Fibroblast of lung (primary cell): ENCODE measurements at places on chromosomes 3 and 15.
A peak's percentile ranks its signal among the peaks of the same experiment; 100 is the strongest.

DNA sequence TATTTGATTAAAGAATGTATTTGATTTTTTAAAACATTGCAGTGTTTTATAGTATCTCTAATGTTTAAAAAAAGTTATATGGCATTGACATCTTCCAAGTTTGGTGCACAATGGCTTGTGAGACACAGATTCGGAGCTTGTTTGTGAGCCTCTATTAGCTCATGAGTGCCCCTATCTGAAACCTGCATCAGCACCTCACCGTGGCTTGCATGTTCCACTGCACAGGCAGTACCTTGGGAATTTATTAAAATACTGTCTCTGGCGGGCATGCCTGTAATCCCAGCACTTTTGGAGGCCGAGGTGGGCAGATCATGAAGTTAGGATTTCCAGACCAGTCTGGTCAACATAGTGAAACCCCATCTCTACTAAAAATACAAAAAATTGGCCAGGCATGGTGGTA is 6.8 kb upstream of the RTP2 start:
- no peak for DNase-seq

- DNase-seq: peak; percentile 47
These were observed 13.8 kb upstream of the IL16 start for GRCh38 chr15:81182756-81183438.

- DNase-seq: peak; percentile 39
These were observed 99.6 kb downstream of the ABI3BP start for GRCh38 chr3:100893590-100893989.

DNA sequence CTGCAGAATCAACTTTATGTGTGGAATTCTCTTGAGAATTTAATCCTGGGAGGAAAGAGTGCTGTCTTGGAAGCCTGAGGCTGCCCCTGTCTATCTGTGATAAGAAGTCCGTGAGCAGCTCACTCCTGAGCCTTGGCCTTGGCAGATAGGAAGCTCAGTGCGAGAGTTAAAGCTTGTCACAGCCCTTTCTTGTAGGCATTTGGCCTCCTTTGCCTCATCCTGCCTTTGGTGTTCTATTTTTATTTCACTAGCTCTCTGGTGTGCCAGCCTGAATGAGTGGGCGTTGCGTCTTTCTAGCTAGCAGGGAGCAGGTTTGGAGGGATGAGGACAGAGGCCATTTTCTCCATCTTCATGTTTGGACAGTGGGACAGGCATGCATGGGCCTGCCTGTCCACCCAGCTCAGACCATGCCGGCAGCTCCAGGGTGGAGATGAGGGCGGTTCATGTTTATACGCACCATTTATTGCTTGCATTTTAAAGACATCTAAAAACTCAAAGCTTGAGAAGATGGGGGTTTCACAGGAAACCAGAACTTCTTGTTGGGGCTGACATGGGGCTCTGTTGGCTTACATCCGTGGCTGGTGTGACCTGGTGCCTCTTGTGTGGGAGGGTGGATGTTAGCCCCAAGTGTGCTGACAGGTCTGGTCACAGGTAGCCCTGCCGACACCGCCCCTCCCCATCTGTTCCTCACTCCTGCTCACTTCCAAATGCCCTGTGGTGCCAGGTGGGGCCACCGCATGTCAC is 29.8 kb downstream of the IRAK2 start:
- no peak for DNase-seq

DNA sequence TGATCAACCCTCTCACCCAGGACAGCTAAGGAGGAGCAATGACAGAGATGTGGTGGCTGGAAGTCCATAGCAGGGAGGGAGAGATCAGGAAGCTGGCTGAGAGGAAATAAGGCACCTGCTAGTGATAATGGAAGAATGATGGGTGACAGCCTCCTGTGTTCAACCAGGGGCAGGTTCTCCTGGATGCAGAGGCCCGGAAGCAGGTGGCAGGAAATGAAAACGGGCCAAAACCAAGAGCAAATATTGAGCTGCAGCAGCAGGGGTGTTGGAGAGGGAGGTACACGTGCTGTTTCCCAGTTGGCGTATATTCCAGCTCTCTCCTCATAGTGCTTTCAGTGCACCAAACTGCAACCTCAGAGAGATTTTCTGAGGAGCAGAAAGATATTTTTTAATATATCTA is 213.4 kb upstream of the TBL1XR1 start:
- DNase-seq: no peak

DNA sequence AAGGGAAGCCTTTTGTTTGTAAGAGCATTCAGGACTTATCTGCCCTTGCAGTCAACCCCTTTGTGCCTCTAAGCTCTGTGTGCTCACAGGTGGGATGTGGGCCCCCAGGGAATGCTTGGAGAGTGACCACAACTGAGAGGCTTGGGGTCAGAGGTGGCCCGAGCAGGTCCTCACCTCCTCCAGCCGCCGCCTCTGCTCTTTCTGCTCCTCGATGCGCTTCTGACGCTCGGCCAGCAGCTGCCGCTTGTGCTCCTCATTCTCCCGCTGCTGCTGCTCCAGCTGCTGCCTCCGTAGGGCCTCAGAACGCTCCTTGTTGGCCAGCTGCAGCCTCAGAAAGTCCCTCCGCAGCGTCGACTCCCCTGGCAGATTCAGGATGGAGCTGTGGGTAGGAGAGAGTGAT is 130.8 kb upstream of the SLC2A2 start:
- DNase-seq: no peak

- no peak for DNase-seq
These were observed 45.9 kb downstream of the IL5RA start for GRCh38 chr3:3064297-3064696.

DNA sequence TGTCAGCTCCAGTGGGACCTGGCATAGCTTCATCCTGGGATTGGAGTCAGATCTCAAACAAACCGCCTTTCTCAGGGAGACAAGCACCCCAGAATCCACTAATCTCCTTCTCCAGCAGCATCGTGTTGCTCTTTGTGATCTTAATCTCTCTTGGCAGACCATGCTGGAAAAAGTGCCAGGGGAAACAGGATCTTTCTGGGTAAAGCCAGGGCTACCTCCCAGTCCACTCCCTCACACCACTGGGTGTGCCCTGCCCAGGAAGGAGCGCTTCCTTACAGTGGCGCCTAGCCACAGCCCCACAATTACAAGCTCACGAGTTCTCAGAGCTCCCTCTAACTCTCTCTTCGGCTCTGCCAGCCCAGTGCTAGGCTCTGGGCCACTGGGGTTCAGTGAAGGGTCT is 32.2 kb downstream of the RPLP1 start:
- no peak for DNase-seq

DNA sequence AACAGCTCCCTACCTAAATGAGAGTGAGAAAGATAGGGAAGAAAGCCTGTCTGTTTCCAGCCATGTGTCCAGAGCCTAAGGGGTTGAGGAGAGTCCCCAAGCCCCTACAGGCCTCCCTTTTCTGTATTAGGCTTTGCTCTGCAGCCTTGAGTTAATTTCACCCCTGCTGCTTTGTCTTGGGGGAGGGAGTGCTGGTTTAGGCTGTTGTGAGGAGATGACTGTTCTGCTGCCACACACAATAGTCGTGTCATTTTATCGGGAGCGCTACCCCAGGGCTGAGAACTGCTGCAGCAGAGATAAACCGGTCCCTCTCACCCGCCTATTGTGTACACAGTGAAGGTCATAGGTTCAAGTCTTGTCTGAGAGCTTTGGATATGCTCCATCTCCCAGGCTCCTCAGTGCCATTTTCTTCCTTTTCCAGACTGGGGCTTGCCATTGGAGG is 1.4 kb downstream of the ZNF609 start:
- peak; percentile 33 for DNase-seq

GRCh38 chr3:116877968-116878367 is 168.4 kb downstream of the TUSC7 start:
- no peak for DNase-seq

GRCh38 chr3:9736831-9737230 is 5.3 kb downstream of the BRPF1 start:
- DNase-seq: no peak

- peak; percentile 34 for DNase-seq
These were observed 22.3 kb downstream of the KCNAB1 start for GRCh38 chr3:156142702-156143101.

- DNase-seq: peak; percentile 90
These were observed 53.9 kb upstream of the MELTF start for GRCh38 chr3:197083486-197083885.

GRCh38 chr15:51775967-51776816 is 24.8 kb downstream of the TMOD2 start:
- peak; percentile 30 for DNase-seq

DNA sequence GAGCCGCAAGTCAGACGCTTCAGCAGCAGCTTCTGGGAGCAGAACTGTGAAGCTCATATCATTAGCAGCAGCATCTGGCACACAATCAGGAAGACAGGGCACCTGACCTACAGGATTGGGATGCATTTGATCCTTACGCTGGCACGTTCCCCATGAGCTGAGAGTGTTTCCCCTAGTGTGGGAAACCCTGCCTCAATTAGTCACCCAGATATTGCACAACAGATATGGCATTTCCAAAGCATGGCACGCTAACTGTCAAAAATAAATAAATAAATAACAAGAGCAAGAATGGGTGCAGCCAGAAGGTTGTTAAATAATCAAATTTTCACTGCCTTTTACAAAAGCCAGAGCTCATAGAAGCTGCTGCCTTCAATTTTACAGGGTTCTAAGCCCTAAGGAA is 189.6 kb upstream of the THBS1 start:
- no peak for DNase-seq

GRCh38 chr3:52841211-52841980 is 6.6 kb upstream of the MUSTN1 start:
- no peak for DNase-seq

DNA sequence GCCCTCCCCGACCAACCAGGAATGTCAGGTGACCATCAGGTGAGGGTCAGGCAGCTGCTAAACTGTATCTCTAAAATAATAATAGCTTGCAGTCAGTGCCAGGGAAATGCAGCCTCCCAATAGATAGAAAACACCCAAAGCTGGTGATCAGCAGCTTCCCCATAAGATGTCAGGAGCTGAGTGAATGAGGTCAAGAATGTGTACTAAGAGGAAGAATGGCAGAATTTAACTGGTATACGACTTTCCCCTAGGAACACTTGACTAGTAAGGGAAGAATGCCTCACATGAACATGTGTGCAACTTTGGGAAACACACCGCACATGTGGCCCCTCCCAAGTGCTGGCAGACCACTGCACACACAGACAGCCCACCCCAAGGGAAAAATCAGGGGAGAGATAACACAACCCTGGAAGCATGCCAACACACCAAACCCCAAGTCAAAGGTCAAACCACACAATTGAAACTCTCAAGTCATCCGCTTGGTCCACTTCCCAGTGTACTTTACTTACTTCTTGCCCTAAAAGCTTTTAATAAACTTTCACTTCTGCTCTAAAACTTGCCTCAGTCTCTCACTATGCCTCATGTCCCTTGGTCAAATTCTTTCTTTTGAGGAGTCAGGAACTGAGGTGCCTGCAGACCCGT is 806.5 kb downstream of the OTOL1 start:
- DNase-seq: peak; percentile 46

DNA sequence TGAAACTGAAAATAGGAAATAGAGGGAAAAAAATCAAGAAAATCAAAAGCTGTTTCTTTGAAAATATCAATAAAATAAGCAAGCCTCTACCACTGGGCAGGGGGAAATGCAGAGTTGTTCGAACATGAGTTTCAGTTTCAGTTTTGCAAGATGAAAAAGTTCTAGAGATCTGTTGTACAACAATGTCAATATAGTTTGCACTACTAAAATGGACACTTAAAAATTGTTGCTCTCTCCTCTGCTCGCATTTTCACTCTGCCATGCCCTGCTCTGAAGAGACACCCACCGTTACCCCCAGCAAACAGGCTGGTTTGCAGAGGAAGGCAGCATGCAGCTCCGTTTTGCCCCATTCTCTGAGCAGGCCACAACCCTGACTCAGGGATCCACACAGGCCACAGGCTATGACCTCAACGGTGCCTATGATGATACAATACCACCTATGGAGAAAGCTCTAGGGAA is 64.5 kb downstream of the ZNF148 start:
- DNase-seq: no peak
